LHCN-M2 (cell line): ENCODE measurements at places on chromosomes 5 and 9. TPM values are rescaled to one million over a fixed set of nuclear protein-coding genes. Genes with fewer than 3 reads are reported as not detected.

- no peak for DNase-seq
These were observed 1096.9 kb upstream of the NUDT12 start for GRCh38 chr5:104659497-104659896.

DNA sequence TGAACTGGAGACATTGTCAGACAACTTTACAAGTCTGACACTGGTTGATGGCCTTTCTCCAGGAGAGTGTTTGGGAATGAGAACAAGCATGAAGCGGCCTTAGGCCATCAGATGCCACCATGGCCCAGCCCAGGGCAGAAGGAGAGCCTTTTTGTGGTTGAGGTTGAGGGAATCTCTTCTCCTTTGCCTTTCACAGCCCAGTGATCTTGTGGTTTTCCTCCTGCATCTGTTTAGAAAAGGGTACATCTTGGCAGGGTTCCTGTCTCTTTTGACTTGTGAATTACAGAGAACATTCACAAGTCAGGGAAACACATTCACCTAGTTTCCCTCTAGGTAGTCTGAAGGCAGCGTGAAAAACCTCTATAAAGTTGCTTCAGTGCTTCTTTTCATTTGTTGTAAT lies 27.5 kb downstream of the DMRT2 start:
- DNase-seq, result no peak

GRCh38 chr9:37030611-37030939 lies 3.5 kb downstream of the PAX5 start:
- DNase-seq, result no peak

- DNase-seq, result no peak
These were observed 181.3 kb upstream of the TUT7 start for GRCh38 chr9:86535406-86535915.

CNTLN gene
- 10.3 and 15.1 TPM in 2 replicates for total RNA-seq
